Caki2 (cell line): ENCODE measurements at places on chromosomes 16 and 17. TPM values are rescaled to one million over a fixed set of nuclear protein-coding genes. Genes with fewer than 3 reads are reported as not detected.

Gene TTLL6
- total RNA-seq, result 0.34 TPM in 1 of 2 replicates, not detected in the other

Gene COG8
- 56.2 and 68.1 TPM in 2 replicates for total RNA-seq

Gene KRTAP1-1
- total RNA-seq, result not detected in 2 replicates

GRCh38 chr17:17911001-17911613, 61.1 kb downstream of the TOM1L2 start:
- no peak for DNase-seq

DNA sequence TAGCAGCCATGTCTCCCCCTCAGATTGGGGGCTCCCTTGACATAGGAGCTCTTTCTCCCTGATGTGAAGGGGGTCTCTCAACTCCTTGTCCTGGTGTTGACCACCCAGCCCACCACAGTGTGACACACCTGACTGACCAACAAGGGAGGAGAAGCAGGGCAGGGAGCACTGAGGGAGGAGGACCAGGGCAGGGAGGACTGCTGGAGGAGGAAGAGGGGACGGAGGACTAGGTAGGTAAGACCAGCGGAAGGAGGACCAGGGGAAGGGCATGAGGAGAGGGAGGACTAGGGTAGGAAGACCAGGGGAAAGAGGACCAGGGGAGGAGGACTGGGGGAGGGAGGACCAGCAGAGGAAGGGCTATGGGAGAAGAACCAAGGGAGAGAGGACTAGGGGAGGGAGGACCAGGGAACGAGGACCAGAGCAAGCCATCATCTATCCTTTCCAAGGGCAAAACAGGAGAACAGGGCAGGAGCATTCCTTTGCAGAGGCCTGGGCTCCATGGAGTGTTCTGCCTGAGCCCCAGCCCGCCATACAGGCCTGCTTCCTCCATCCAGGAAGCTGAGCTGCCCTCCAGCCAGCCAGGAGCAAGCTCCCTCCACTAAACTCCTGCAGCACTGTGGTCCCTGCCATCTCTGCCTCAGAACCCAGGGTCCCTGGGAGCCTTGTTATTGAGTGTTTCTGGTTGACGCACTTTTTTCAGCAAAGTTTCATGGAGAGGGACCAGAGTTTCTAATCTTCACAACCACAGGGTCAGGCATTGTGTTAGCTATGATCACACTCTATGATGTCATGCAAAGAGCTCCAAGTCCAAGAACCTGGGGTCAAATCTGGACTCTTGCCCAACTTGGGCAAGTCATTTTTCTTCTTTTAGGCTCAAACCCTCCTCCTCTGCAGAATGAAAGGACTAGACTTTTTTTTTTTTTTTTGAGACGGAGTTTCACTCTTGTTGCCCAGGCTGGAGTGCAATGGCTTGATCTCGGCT, 15.4 kb upstream of the KRT17 start:
- no peak for DNase-seq

DNA sequence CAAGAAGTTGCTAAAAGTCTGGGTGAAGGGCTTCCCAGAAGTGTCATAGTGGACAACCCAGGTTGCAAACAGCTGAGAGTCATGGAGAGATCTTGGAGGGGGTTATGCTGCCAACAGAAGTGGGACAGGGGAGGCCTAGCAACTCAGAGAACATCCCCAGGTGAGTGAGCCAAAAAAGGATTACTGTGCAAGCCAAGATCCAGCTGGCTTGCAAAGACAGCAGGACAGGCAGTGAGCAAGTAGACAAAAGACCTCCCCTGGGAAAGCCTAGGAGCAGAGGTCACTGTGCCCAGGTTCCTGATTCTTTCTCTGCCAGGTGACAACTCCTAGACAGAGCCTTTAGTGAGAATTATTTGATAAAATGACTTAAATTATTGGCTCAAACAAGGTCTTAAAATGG, 9.5 kb upstream of the LONP2 start:
- no peak for DNase-seq
